Activated CD4-positive, alpha-beta T cell treated with anti-CD3 and anti-CD28 coated beads, Interleukin-2, amount 10 ng/mL, durations not matched to agents 24 days and 14 days (primary cell): ENCODE measurements at places on chromosomes 11 and 22. TPM values are rescaled to one million over a fixed set of nuclear protein-coding genes. Genes with fewer than 3 reads are reported as not detected.

The TCIRG1 gene
- 141 and 149 TPM in 2 replicates for total RNA-seq

The INS gene
- total RNA-seq: not detected in 2 replicates

The C22orf42 gene
- not detected in 2 replicates for total RNA-seq

The DDTL gene
- total RNA-seq: 5.0 TPM in 2 replicates

The TOP3B gene
- total RNA-seq: 48.0 and 48.6 TPM in 2 replicates

The MRPL49 gene
- total RNA-seq: 78.1 and 81.4 TPM in 2 replicates
